ENCODE measurements at places on chromosomes 5 and 9.

DNA sequence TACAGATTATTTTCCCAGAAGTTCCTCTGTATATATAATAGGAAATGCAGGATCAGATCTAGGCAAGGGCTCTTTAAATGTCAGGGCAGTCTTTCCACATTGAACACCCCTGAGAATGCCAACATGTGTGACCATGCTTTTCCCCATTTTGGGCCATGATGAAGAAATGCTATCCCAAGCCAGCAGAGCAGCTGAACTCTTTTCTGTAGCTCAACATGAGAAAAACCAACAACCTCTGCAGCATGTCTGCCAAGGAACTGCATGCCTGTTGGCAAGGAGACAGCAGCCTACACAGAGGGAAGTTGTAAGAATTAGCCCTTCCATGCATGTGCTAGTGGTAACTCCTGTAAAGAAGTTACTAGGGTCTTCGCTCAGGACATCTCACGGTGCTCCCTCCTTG is 9.5 kb upstream of the IFNK start:
- DNase-seq: peak; percentile 54

GRCh38 chr9:28212979-28213378 is 639.7 kb upstream of the C9orf72 start:
- no peak for DNase-seq

- no peak for DNase-seq
Observed at GRCh38 chr5:92337772-92338234, 954.7 kb upstream of the ARRDC3 start.

GRCh38 chr5:39712316-39713249 is 287.8 kb upstream of the DAB2 start:
- no peak for DNase-seq

DNA sequence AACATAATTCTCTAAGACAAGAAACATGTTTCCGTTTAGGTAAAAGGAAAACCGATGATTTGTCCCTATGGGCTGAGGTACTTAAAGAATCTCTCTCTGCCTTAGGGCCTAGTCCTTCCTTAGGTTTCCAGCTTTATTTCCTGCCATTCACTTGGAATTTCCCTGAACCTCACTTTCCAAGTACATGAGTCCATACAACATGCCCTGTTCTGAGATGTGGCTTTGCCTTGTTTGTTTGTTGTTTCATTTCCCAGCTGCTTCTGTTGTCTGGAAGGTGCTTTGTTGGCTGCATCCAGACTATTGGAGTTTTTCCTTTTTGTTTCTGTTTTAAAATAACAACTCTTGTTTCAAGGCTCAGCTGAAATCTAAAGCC is 95.2 kb downstream of the ALDH1A1 start:
- DNase-seq: no peak

GRCh38 chr9:4196376-4196775 is 103.5 kb downstream of the GLIS3 start:
- no peak for DNase-seq

DNA sequence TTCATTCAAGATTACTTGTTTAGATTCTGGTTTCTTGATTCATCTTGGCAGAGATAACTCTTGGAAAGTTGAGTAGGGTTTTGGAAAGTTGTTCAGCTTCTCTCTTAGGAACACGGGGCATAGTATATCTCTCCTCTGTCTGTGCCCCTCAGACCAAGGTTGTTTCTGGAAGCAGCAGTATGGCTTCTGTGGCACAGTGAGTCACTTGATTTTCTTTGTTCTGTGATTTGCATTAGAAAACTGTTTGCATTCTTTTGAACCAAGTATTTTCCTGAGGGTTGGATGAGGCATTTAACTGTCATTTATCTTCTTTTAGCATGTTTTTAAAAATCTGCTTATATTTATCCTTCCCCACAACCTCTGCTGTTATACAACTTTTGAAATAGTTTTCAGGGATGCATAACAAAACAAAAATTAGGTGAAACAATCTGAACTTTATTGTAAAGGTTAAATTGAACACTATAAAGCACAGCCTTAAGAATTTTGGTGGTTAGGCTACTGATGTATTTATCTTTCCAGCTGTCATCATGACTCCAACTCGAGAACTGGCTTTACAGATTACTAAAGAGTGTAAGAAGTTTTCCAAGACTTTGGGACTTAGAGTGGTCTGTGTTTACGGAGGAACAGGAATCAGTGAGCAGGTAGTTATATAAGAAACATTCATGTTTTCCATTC is 26.5 kb downstream of the DDX46 start:
- no peak for DNase-seq

Measured in right forelimb (tissue), 1 donor.